Femur (tissue), 1 donor: ENCODE measurements at places on chromosomes 4 and X.

GRCh38 chr4:10281996-10282395 lies 165.4 kb upstream of the WDR1 start:
- no peak for DNase-seq

DNA sequence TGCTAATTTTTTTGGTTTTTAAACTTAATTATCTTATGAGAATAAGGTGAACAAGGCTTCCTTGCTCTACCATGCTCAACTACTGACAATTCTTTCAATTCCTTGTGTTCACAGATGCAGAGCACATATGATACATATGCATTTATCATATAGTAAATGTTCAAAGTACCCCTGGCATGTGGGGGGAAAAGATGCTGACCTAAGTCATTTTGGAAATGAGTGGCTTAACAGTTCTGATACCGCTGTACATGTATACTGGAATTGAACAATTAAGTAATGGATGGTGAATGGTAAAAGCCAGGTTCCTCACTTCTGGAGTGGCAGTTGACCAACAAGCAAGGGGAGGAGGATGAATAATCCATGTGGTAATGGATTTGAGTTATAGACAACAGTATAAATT lies 149.6 kb downstream of the NAF1 start:
- no peak for DNase-seq

DNA sequence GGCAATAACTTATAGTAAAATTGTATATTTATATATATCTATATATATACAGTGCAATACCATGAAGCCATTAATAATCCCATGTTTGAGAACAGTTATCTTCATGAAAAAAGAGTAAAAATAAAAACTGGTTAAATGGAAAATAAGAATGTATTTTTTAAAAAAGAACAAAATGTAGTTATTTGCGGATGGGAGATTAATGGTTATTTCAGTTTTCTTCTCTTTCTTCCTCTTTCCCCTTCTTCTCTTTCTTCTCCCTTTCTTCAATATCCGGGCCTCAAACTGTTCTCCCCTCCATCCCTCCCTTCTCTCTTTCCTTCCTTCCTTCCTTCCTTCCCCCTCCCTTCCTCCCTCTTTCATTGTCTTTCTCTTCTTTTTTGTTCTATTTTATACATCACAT lies 1301.7 kb upstream of the IGFBP7 start:
- DNase-seq: no peak

GRCh38 chr4:38069271-38069760 lies 109.1 kb downstream of the PTTG2 start:
- DNase-seq: no peak

DNA sequence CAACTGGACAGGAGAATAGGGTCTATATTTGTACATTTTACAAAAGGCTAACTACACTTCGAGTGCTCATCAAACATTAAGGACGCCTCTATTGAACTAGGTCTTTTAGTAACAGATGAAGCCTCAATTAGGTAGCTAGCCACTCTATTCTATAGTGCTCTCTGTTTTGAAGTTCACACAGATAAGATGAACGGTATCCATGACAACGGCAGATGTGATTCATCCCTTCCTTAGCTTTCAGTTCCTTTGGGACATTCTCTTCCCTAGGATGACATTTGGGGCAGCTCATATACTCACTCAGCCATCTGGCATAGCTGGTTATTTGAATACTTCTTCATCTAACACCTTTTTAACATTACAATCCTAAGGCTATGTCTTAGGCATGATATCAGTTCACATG lies 62.4 kb upstream of the WDFY3 start:
- no peak for DNase-seq

DNA sequence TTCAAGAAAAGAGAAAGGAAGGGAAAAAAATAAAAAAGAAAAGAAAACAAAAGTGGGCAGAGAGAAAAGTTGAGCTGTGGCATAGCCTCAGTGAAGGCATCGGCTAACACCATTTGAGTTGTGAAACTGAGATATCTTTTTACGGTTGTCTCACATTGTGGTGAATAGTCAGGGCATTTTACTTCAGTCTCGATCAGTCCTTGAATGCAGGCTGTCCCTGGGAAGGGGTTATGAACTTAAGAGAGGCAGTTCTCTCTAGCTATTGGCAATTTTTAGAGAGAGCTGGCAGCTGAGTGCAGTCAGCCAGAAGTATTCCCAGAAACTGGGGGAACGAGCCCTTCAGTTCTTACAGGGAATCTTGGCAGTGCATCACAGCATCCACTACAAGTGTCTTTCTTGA lies 93.5 kb upstream of the SLC6A14 start:
- DNase-seq: no peak

- no peak for DNase-seq
Measured at GRCh38 chr4:61182915-61183314, 17.2 kb upstream of the ADGRL3 start.
